ENCODE measurements at places on chromosomes 16 and 17.

GRCh38 chr17:79412886-79413390, 197.9 kb downstream of the RBFOX3 start:
- DNase-seq = no peak

- DNase-seq = no peak
Observed at GRCh38 chr16:80656711-80657150, 115.9 kb downstream of the DYNLRB2 start.

DNA sequence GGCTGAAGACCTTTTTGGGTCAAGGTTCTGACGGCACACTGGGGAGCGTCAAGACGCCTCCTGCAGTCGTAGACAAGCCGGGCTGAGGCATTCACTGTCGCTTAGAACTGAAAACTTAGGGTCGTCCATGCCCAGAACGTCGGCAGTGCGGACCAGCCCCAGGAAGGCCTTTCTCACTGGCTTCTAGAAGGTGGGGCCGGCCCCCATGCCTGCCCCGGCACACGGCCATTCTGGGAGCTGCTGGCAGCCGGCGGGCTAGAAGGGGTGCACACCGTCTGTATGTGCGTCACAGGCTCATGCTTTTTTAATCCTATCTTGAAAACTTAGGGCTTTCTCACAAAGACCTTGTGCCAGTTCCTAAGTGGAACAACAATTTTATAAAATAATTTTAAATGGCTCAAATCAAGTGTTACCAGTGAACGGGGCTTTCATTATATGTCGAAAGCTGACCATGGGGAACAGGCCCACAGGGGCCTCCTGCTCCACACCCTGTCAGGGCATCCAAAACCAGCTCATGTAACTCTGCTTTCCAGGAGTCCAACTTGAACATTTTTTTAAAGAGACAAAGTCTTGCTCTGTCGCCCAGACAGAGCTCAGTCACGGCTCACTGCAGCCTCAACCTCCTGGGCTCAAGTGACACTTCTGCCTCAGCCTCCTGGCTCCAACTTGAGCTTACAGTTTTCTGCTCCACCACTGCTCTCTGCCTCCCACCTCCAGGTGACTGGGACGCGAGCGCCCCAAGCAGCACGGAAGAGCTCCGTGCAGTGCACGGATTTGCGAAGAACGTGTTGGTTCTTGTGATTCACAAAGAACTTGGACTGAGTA, 111.2 kb downstream of the ANKRD11 start:
- no peak for DNase-seq

DNA sequence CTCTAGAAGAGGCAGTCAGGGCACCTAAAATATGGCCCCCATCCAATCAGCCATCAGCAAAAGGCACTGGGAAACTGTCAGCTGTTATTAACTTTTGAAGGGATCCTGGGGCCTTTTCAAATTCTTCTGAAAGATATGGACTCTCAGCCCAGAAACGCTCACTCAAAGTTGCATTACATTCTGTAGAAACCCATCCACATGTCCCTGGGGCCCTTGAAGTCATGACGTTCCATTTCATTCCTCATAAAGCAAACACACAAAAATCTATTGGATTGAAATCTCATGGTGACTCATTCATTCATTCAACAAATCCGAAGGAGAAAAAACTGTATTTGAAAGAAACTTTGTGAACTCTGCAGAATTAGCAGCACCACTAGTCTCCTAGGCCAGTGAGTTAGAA, 215.3 kb downstream of the C16orf95 start:
- no peak for DNase-seq

DNA sequence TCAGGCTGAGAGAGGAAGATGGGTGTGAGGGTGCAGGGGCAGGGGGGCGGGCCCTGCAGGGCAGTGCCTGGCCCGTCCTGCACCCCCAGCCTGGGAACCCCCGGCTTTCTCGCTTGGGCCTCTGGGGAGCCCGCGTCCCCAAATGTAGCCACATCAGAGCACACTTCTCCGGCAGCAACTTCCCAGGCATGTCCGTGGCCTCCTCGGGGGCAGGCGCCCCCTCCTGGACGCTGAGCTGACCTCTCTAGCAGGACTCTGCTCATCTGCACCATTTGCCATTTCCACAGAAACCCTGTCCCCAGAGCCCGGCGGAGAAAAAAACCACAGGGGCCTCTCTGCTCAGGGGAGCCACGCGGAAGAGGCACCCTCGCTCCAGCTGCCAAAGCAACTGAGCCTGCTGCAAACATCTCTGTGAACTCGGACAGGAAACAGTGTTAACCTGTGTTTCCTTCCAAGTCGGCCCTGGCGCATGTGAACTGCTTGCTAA, 63.4 kb downstream of the KLHDC4 start:
- peak; percentile 13 for DNase-seq

DNA sequence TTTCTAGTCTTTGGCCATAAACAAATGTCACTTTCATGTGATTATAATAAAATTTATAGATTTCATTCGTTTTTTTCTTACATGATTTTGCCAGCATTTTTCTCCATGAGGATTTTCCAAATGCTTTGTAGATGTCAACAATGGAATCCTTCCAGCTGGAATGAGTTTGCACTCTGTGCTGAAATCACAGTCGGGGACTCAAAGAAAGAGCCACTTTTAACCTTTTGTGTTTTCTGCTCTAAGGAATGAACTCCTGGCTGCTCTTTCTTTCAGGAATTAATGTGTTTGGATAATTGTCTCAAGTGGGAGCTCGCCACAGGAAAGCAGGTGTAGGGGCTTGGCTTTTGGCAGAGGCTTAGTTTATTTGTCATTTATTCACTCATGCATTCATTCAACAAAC, 372.3 kb upstream of the SALL1 start:
- no peak for DNase-seq

- no peak for DNase-seq
Observed at GRCh38 chr16:86931410-86931941, 353.1 kb downstream of the FOXL1 start.

DNA sequence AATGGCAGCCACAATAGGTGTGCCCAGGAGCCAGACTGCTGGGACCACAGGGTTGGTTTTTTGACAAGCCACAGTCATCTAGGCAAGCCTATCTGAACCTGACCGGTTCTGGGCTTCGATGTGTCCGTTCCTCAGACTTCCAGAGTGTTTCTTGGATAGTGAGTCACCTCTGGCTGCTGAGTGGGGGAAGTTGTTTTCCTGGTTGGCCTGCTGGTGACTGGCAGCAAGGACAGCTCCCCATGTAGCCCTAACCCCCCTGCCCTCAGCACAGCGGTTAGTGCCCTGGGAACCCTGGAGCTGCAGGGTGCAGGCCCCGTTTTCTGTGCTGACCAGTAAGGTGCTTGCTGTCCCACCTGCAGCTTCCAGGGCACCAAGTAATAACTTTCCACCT, 65.5 kb downstream of the PLD6 start:
- no peak for DNase-seq

DNA sequence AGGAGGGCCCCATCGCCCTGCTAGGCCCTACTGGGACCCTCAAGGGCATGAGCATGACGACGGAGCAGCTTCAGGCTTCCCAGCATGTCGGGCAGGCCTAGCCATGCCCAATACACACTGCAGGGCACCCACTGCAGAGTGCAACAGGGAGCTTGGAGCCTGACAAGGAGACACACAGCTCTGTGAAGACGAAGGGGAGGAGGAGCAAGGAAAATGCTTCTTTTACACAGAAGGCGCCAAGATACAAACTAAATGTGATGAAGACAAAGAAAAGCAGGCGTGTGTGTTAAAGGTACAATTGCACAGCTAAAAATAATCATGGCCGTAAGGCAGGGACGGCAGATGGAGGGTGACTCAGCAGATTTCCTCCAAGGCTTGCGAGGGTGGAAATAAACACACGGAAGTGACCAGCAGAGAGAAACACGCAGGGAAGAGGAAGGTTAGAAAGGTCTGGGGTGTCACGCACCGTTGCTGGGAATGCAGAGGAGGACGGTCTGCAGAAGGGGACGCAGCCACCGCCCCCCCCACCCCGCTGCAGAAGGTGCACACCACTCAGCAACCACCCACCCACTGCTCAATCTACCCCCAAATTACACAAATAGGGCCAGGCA, 108.5 kb downstream of the ZNF778 start:
- DNase-seq = no peak

DNA sequence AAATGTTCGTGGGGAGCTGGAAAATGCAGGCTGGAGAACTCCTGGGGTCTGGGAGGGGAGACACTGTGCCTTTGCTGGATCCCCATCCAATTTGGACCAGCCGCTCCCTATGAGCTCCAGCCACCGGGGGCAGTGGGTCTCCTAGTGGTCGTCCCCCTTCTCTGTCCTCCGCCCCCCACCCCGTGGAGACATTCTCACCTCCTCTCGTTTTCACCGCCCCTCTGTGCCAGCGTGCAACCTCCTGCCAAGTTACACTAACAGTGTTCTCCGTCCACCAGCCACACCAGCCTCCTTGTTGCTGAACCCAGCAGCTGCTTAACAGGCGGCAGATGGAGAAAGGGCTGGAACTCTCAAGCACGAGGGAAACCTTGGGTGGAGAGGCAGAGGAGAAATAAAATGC, 67.4 kb upstream of the SOX9 start:
- no peak for DNase-seq

- DNase-seq = no peak
Observed at GRCh38 chr16:56946767-56947603, 14.8 kb upstream of the CETP start.

DNA sequence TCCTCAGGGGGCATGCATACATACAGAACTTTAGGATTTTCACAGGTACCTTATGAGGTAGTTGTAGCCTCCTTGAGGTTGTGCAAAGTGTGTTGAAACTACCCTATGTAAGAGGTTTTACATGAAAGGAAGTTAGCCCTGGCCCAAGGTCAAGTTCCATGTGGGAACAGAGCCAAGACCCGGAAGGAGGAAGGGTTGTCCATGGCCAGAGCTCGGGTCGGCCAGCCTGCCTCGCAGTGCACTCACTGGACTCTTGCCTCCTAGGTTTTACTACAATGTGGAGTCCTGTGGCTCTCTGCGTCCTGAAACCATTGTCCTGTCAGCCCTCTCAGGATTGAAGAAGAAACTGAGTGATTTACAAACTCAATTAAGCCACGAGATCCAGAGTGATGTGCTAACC, 8.2 kb downstream of the POLR2C start:
- DNase-seq = no peak

DNA sequence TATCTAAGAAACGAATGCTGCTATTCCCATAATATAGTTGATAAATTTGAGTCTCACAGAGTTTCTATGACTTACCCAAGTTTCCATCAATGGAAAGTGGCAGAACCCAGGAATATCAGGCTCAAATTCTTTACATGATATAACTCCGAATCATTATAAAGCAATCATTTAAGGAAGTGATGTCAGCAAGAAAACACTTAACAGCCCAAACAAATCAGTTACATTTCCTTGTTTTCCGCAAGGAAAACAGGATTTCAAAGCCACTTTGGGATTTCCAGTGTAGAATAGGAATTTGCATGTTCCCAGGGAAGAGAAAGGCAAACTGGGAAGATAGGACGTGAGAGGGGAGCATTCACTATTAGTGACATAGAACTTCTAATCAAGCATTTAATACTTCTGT, 311.4 kb upstream of the GOT2 start:
- no peak for DNase-seq

DNA sequence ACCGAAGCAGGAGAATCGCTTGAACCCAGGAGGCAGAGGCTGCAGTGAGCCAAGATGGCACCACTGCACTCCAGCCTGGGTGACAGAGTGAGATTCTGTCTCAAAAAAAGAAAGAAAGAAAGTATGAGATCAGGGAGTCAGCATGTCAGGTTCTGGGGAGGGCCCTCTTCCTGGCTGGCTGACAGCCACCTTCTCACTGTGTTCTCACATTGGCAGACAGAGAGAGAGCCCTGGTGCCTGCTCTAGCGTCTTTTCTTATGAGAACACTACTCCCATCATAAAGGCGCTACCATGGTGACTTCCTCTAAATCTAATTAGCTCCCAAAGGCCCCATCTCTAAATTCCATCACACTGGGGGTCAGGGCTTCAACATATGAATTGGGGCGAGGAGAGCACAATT, 27.6 kb upstream of the RBBP6 start:
- no peak for DNase-seq

DNA sequence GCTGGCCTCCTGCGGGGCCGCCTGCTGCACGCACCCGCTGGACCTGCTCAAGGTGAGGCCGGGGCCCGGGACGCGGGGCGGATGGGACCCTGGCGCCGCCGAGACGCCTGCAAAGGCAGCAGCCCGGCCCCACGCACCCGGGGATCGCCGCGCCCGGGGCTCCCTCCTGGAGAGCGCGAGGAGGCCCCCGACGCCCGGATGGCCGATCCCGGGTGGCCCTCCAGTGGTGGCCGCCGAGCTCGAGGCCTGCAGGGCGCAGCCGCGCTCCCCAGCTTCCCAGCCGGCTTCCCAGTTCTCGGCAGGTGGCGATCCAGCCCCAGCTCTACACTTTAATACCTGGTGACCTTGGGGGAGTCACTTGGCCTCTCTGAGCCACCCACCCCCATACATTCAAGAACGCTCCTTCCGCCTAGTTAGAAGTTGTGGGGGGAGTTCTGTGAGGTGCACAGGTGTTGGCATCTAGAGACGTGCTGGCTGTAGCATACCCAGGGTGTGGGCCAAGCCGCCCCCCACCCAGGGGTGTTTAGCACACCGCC, 452 bp downstream of the SLC25A10 start:
- no peak for DNase-seq

DNA sequence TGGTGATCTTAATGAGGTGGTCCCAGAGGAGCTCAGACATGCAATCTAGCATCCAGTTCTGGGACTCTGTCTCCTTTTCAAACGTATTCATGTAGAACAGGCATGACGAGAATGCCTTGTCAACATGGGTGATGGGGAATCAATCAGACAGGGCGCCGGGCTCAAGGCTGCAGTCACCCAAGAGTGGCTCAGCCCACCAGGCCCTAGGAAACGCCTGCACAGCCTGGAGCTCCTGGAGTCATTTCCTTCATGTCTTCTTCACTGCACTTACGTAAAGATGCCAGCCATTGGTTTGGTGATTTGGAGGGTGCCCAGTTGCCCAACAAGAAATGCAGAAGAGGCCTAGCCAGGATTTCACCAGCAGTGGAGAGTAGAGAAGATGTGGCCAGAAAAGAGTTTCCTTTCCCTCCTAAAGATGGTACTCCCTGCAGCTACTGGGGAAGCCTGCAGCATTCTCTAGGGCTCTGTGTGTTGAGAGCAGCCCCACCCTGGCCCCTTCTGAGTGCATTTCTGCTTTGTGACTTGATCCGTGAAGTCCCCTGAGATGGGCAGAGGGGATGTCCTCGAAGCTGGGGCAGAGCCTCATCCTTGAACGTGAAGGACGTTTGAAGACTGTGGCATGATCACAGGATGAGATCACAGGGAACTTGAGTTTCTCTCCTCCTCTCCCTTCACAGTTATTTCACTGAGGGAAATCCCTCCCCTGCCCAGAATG, 24.0 kb upstream of the STH start:
- no peak for DNase-seq

DNA sequence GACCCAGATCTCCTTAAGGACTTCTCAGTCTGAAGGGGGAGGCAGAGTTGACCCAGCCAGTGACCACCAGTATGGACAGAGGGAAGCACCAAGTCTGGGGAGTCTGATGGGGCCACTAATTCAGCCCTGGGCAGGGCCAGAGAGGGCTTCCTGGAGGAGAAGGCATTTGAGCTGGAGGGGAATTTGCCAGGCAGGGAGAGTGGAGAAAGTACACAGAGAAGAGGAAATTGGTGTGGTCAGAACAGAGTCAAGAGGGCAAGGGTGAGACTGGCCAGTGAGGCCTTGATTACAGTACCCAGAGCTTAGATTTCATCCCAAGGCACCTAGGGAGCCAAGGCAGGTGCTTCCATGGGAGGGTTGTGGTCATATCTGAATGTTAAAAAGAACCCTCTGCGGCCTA, 36.3 kb downstream of the MYO15A start:
- DNase-seq = no peak

GRCh38 chr17:77471984-77472461, 331.3 kb downstream of the SEC14L1 start:
- no peak for DNase-seq

- DNase-seq = no peak
Observed at GRCh38 chr16:31132303-31132979, 3.1 kb downstream of the PRSS8 start.

All from stimulated activated CD8-positive, alpha-beta memory T cell treated with anti-CD3 and anti-CD28 coated beads, Interleukin-7, amount 100 ng/mL, for 1 hour (primary cell).